ENCODE measurements at places on chromosomes 7 and 10.

DNA sequence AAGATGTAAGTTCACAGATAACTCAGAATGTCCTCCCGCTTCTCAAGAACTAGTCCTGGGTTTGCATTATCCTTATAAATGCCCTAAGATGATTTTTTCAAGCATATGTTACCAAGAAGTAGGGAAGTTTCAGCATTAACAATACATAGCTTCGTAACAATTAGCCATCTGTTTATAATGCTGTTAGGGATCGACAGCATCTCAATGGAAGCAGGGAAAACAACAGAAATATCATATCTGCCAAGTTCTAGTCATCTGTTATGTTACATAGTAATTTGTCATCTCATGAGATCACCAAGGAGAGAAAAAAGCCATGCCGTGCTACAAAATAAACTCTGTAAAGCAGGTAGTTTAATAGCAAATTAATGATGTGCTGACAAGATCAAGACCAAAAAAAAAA lies 731.5 kb upstream of the C7orf33 start:
- DNase-seq: no peak

DNA sequence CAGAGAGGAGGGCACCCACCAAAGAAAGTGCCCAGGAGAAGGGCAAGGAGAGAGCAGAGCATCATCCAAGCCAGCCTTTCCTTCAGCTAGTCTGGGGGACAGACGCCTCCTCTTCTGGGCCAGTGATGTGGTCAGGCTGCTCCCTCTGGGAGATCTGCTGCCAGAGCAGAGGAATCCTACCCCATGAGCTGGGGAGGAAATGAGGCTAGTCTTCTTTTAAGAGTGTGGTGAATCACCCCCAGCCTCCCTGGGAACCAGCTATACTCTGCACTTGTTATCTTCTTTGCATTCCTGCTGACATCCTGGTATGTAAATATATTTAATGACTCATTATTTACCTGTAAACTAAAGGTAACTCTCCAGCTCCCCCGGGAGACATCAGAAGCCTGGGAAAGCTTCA lies 41.6 kb upstream of the EPHB6 start:
- DNase-seq: peak; percentile 18

DNA sequence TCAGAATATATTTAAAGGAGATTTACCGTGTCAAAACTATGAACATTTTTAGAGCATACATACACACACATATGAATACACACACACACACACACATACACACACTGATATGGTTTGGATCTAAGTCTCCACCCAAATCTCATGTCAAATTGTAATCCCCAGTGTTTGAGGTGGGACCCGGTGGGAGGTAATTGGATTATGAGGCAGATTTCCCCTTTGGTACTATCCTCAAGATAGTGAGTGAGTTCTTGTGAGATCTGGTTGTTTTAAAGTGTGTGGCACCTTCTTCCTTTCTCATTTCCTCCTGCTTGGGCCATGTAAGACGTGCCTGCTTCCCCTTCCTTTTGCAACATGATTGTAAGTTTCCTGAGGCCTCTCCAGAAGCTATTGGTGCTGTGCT lies 515.0 kb upstream of the ZMIZ1 start:
- no peak for DNase-seq

DNA sequence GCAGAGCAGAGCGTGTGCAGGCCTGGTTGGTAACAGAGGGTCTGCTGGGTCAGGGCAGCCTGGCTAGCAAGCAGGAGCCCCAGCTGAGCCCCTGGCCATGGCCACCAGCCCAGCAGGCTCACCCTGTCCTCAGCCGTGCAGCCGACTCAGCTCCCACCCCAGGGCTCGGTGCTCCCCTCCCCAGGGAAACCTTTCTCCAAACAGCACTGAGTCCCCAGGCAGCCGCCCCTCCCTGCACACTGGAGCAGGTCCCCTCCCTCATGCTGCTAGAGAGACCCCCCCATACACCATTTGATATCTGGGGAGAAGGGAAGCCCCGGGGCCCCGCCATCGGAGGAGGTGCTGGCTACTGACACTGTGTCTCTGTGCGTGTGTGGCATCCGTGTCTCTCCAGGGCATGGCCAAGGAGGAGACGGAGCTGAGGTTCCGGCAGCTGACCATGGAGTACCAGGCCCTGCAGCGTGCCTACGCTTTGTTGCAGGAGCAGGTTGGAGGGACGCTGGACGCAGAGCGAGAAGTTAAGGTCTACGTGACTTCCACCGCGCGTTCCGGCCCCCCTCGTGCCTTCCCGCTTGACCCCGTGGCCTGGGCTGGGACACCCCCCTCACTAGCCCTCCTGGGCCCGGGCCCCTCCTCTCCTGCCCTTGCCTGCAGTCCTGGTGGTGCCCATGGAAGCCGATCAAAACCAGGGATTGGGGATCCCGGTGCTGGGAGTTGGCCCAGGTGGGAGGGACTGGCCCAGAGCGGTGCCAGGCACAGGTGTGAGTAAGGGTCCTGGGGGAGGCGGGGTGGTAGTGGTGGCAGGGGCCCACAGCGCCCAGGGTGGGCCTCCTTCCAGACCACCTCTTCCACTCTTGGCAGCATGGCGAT lies 45.0 kb upstream of the DPYSL4 start:
- DNase-seq: no peak

DNA sequence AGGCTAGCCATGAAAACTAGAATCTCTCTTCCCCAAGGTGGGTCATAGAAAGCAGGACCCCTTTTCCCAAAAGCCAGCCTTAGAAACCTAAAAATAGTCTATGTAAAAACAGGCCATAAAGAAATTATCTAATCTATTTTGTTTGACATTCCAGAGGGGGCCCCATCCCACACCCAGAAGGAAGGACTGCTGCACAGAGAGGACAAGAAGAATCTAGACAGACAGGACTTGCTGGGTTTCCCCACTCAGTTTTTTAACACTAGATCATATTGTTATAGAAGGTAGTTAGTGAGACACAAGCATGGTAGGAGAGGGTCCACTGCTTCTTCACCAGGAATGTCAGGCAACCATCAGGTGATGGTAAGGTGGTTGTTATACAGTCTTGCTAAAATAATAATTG lies 357.0 kb downstream of the LRRTM3 start:
- DNase-seq: no peak

DNA sequence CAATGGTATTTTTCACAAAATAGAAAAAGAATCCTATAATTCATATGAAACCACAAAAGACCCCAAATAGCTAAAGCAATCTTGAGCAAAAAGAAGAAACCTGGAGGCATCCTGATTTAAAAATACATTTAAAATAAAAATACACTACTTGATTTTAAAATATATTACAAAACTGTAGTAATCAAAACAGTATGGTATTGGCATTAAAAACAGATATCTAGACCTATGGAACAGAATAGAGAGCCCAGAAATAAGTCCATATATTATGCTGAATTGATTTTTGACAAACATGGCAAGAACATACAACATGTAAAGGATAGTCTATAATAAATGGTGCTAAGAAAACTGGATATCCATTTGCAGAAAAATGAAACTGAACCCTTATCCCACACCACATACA lies 34.8 kb downstream of the CUBN start:
- no peak for DNase-seq

GRCh38 chr10:73812657-73813056 lies 1.3 kb upstream of the NDST2 start:
- no peak for DNase-seq
